ENCODE measurements at places on chromosomes 3 and 15. TPM values are rescaled to one million over a fixed set of nuclear protein-coding genes. Genes with fewer than 3 reads are reported as not detected.

- DNase-seq, result no peak
Measured at GRCh38 chr3:47430606-47431005, 45.1 kb downstream of the SCAP start.

GRCh38 chr3:12829886-12830784, 11.2 kb downstream of the RPL32 start:
- no peak for DNase-seq

DNA sequence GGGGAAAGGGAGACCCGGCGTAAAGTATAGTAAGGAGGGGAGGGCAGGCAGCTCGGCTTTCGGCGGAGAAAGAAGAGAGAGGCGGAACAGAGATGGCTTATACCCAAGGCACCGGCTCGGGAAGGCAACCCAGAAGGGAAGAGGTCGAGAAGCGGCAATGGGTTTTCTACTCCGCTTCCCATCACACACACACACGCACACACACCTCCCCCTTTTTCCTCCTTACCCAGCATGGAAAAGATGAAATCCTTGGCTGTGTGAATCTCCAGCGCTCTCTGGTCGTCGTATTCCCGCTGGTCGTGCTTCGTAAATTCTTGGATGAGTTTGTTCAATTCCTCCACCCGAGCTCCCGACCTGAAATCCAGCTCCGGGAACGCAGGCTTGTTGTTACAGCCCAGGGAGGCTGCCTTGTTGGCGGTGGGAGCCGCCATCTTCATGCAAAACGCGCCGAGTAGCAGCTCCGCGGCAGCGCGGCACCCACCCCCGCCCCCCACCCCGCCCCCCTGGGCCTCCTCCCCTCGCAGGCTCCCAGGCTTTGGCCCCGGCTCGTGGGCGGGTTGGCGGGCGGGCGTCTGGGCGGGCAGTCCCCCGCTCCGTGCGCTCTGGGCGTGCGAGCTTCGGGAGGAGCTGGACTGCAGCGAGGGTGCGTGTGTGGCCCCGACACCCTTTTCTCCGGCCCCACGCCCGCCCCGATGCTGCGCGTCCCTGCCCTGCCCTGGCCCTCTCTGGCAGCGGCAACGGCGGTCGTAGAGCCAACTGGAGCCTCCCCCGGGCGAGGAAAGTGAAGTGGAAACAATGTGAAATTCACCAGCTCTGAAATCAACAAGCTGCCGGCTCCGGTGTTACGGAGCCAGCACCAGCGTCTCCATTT, at the start of gene MB21D2:
Gene MB21D2, minus strand, starts transcription at position 453 of the 871 bp plus-strand sequence. Its CDS starts 16 bp downstream, at position 437.
- DNase-seq, result peak; percentile 90

GRCh38 chr3:142577696-142578328, 721 bp downstream of the ATR start:
- no peak for DNase-seq

- no peak for DNase-seq
Measured at GRCh38 chr3:12638105-12638504, 25.8 kb downstream of the RAF1 start.

Gene TGM5
- not detected for total RNA-seq

Measured in kidney (tissue), 22 donors.